Stimulated activated CD8-positive, alpha-beta memory T cell treated with anti-CD3 and anti-CD28 coated beads, Interleukin-15, amount 100 ng/mL, for 4 hours (primary cell): ENCODE measurements at places on chromosomes 7 and 10.

DNA sequence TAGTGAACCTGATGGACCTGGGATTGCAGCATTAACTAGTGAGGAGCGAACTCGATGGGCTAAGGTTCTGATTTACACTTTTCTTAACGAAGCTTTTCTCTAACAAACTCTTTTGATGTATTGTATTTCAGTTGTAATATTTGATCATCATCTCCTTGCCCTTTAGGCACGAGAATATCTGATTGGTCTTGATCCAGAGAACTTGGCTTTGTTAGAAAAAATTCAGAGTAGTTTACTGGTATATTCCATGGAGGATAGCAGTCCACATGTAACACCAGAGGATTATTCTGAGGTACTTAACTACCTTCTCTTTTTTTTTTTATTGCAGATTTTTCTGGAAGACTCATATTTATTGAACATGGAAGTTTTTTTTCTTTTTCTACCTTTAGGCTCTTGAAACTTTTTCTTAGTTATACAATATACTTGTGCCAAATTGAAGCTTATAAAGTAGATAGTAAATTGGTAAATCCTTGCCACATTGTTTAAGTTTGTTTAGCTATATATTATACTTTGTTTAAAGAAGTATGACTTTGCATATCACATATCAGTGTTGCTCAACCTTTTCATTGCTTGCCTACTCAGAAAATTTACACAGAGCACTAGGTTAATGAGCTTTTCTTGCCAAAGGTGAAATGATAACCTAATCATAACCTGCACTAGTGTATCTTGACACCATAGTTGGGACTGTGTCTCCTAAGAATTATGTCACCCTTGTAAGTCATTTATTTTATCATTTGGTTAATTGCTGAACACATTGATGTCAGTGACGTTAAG is 30.4 kb downstream of the CROT start:
- DNase-seq = no peak

- DNase-seq = no peak
These were observed 50.6 kb downstream of the GRK5 start for GRCh38 chr10:119257899-119258419.

DNA sequence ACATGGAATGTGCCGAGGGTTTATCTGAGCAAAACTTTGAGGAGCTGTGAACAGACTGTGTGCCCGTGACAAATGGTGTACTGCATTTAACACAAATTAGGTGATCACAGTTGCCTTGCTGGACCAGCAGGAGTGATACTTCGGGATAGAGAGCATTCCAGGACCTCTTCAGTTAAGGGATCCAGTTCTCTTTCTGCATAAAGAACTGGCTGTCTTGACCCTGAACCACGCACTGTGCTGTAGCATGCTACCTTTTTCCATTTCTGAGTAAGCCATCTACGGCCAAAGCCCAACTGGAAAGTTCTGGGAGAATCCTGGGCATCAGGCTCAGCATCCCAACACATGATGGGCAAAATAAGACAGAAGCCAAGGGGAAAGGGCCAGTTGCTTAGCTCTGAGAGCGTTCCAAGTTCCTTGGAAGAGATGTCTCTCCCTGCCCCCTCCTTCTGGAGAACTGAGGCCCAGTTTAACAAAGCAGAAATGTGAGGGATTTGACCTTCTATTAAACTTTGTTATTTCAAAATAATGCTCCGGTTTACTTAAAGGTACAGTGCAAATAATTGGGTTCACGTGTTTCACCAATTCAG is 37.9 kb upstream of the ADD3 start:
- no peak for DNase-seq

DNA sequence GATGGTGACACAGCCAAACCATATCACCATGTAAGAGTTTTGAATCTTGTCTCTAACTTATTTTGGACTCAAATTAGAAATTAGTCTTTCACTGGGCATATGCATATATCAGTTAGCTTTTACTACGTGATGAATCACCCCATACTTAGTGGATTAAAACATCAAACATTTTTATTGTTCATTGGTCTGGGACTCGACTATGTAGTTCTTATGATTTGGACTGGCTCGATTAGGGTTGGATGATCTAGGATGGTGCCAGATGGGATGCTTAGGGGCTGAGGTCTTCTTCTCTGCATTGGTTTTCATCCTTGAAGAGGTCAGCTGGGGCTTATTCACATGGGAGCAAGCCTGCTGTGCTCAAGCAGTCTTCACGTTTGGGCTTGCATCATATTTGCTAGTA is 264.9 kb downstream of the EXOC4 start:
- DNase-seq = no peak

GRCh38 chr7:44629829-44630522 is 23.5 kb downstream of the OGDH start:
- DNase-seq = no peak

DNA sequence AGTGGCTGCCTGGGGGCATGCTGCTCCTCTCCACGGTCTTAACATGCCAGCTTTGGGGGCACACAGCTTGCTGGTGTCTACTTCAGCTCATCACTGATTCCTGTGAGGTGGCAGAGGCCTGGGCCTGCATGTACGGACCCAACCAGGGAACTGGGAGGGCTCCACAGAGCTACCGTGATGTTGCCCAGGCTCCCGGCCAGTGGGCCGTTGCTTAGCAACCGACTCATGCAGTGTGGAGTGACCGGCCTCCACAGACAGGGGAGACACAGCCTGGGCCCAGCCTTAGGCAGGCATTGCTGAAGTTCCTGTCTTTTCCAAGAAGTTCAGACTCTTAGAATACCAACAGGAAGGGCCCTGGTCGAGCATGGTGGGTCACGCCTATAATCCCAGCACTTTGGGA is 25.8 kb upstream of the SH2B2 start:
- no peak for DNase-seq

DNA sequence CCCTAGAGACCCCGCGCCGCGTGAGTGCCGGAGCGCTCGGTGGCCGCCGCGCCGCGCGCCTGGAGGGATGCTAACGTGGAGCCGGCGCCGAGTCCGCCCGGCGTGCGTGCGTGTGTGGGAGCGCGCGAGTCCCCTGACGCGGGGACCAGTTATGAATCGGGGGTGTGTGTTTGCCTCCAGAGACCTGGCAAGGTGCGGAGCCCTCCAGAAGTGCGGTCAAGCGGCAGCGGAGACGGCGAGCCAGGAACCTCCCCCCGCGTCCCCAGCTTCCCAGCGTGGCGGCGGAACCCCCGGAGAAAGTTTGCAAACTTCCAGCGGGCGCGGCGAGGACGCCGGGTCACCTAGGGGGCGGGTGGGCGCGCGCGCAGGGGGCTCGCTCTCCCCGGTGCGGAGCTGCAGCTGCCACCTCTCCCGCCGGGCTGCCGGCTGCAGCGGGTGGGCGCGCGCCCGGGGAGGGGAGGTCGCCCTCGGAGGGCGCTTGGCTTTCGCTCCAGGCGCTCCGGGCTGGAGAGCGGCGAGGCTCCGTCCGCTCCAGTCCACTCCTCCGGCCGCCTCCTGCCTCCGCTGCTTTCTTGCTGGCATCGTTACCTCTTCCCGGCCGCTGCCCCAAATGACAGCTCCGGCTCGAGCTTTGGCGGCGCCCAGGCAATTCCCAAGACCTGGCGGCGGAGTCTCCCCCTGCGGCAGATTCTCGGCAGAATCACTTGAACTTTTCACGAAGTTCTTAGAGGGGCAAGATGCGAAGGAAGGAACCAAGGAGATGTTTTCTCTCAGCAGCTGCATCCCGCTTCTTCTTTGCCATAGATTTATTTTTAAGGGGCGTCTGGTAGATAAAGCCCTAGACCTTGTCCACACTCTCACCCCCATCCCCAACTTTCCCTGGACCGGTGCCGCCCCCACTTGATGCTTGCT is 2.3 kb upstream of the CREB5 start:
- no peak for DNase-seq

DNA sequence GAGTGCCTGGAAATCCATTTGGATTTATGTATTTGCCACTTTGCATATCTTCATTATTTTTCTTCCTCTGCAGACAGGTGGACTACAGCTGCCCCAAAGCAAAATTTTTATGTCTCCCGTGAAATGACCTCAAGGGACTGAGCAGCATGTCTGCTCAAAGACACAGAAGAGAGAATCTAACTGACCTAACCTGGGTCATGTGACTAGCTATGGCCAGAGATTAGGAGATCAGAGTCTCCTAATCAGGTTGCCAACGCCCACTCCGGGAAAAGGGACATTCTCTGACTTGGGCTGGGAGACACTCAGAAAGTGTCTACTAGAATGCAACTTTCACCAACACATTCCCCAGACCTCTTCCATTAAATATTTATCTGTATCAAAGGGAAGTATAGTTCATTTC is 2.5 kb upstream of the BAMBI start:
- no peak for DNase-seq

- no peak for DNase-seq
These were observed 152.4 kb downstream of the PRPF18 start for GRCh38 chr10:13739183-13739582.

DNA sequence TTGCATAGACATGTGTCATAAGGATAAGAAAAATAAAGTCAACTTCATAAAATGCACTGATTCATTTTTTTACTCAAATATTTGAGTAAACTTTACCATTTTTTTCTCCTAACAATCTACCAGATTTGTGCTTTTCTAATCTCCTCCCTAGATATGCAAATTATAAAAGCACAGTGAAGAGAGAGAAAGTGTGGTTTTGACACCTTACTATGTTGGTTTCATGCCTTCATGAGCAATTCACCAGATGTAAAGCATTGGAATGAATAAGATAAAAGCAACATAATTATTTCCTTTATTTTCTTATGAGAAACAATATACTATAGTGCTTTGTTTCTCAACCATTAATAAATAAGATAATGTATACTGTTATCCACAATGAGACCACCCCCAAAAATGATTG is 432.5 kb upstream of the PCDH15 start:
- DNase-seq = no peak

DNA sequence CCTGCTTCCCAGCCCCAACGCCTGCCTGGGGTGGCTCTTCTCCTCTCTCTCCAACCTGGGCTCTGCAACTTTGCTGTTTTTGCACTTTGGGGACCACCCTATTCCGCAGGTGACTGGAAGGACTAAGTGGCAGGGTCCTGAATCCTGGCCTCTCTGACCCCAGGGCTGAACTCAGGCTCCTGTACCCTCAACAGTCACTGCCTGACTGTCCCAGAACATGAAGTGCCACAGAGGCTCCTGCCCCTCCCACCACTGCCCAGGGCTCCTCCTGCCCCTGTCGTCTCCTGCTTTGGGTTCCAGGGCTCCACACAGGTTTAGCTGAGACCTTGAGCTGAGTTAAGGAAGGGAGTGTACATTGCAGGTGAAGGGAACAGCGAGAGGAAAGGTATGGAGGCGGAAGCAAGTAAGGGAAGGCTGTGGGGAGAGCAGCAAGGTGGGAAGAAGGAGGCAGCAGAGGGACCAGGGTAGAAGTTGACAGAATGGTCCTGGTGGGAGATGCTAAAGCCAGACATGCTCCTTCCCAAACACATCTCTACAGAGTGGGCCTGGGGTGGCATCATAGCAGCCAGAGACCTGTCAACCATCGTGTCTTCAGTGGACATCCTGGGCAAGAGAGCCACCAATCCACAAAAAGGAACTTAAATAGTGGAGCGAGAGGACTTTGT is 5.7 kb upstream of the GRID1 start:
- no peak for DNase-seq

DNA sequence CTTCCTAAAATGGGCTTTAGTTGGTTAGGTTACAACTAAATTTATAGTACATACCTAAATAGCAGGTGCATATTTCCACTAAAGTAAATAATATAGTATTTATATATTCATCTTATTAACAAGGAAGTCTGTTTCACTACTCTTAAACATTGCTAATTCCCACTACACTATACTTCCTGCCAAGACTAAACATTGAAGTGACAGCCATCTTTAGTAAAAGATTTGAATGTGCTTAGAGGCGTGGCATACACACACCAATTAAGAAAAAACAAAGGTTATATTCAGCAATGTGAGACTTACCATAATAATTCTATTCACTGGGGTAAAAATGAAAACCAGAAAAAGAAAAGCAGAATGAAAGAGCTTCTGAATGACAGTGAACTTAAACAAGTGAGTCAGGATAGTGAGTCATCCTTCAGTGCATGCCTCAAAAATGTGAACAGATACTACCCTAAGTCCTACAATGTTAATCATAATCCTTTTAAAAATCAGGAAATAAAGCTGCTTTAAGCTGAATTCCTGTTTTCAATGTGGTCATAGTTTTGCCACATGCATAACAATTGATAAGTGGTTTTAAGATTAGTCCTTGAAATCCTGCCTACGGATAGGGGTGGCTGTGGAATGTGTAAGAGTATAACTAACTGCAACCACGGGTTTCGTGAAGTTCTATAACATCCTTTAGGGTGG is 59.4 kb downstream of the USP6NL start:
- no peak for DNase-seq

DNA sequence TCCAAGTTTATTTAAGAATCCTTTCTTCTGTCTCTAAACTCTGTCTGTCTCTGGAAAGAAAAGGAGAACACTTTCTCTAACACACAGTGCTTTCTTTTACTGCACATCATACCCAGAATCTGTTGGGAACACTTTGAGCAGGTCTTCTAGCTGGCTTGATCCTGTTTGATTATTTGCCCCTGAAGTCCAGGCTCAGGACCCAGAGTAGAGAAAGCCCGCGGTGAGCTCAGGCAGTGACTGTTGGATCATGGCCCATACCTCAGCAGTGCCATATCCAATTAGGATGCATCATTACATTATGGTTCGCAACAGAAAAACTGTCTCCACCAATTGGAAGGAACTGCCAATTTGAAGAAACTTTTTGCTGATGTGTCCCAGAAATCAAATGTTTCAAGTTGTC is 51.4 kb downstream of the ATOH7 start:
- no peak for DNase-seq

- no peak for DNase-seq
These were observed 145.2 kb upstream of the KLF14 start for GRCh38 chr7:130879191-130879590.

- DNase-seq = no peak
These were observed 170.3 kb upstream of the MINDY3 start for GRCh38 chr10:16030562-16030961.

- DNase-seq = no peak
These were observed 112.8 kb downstream of the KLF6 start for GRCh38 chr10:3672220-3672619.

GRCh38 chr10:79883986-79884385 is 57.4 kb downstream of the NUTM2E start:
- no peak for DNase-seq

- DNase-seq = no peak
These were observed 108.1 kb upstream of the INSIG1 start for GRCh38 chr7:155189590-155189989.

DNA sequence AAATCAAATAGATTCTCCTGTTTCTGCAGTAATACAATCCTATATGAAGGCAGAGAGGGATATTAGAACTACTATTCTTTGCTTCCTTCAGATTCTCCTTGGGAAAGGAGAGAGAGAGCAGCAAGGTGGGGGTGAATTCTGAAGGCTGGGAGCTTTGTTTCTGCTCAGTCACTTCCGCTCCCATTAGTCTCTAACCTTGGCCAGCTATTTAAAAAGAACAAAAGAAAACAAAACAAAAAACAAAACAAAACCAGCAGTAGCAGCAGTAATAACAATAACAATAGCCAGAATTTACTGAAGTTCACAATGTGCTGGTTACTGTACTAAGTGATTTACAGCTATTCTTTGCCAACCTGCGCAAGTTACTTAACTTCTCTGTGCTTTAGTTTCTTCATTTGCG is 9.9 kb downstream of the GPR85 start:
- no peak for DNase-seq

- DNase-seq = no peak
These were observed 630.1 kb downstream of the PARD3 start for GRCh38 chr10:34184939-34185386.
